ENCODE measurements at places on chromosomes 7 and 10. TPM values are rescaled to one million over a fixed set of nuclear protein-coding genes. Genes with fewer than 3 reads are reported as not detected.

BEND7 gene
- total RNA-seq = 2.0 TPM

HOXA1 gene
- 2.5 TPM for total RNA-seq

GNGT1 gene
- not detected for total RNA-seq

RET gene
- 0.19 TPM for total RNA-seq

GNB2 gene
- 306 TPM for total RNA-seq

PSTK gene
- 2.5 TPM for total RNA-seq

CTNNA3 gene
- total RNA-seq = 0.61 TPM

AMZ1 gene
- not detected for total RNA-seq

PLXDC2 gene
- total RNA-seq = 30.8 TPM

SHH gene
- total RNA-seq = not detected

ZWINT gene
- total RNA-seq = 16.8 TPM

CYP3A5 gene
- total RNA-seq = 34.5 TPM

RBP4 gene
- not detected for total RNA-seq

LDB1 gene
- 54.0 TPM for total RNA-seq

GOT1 gene
- 65.1 TPM for total RNA-seq

NUTM2E gene
- total RNA-seq = not detected

AKAP9 gene
- 54.2 TPM for total RNA-seq

NME8 gene
- total RNA-seq = not detected

TMEM176B gene
- total RNA-seq = 21.2 TPM

HUS1 gene
- 25.7 TPM for total RNA-seq

SPDYE2B gene
- total RNA-seq = not detected

TRIM74 gene
- total RNA-seq = not detected

GPR146 gene
- total RNA-seq = 3.2 TPM

ANKRD1 gene
- not detected for total RNA-seq

NUTM2D gene
- 1.8 TPM for total RNA-seq

SPDYE1 gene
- total RNA-seq = not detected

DENND2A gene
- total RNA-seq = 0.92 TPM

SERPINE1 gene
- 4.2 TPM for total RNA-seq

EVX1 gene
- total RNA-seq = not detected

ASNS gene
- total RNA-seq = 8.6 TPM

GNAT3 gene
- not detected for total RNA-seq

Measured in esophagus squamous epithelium (tissue), 5 donors.